ENCODE measurements at places on chromosomes 2 and 18.

DNA sequence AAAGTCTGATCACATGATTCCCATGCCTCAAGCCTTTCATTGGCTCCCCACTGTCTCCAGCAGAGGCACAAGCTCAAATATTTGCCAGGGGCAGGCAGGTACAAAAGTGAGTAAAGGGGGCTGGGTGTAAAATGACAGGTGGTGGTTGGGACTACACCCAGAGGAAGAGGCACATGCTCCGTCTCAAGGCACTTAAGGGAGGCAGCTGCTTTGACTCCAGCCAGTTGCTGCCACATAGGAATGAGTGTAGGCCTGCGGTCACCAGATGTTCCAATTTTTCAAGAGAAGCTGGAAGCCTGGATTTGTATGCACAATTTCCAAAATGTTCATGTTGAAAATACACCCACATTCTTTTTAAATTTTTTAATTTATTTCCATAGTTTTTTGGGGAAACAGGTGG is 164.4 kb downstream of the UPP2 start:
- no peak for DNase-seq

DNA sequence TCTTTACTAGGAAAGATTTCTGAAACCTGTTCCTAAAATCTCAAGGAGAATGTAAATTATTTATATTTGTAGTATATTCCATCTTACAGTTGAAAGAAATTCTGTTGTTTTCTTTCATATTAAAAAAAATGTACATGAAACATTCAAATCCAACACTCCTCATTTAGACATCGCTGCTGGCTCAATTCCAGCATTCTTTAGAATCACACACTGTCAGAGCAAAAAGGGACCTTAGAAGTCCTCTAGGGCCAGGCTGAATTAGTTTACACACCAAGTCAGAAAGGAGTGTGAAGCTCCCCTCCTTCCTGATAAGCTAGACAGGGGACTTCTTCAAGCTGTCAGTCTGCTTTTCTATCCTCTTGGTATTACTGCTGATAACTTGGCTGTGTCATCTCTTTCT is 158.6 kb upstream of the LTBP1 start:
- DNase-seq = no peak

GRCh38 chr2:203876328-203876727 is 8.8 kb downstream of the CTLA4 start:
- no peak for DNase-seq

- DNase-seq = no peak
Measured at GRCh38 chr2:69837533-69837932, 8.1 kb downstream of the GMCL1 start.

GRCh38 chr2:6031200-6031867 is 339.1 kb downstream of the SOX11 start:
- no peak for DNase-seq

GRCh38 chr2:152071518-152071917 is 27.3 kb downstream of the CACNB4 start:
- no peak for DNase-seq

GRCh38 chr2:26299471-26300101 is 46.4 kb upstream of the SELENOI start:
- DNase-seq = peak; percentile 74

All from EH (cell line).